ENCODE measurements at places on chromosomes 2 and 18. TPM values are rescaled to one million over a fixed set of nuclear protein-coding genes. Genes with fewer than 3 reads are reported as not detected.

Gene LRRC30
- not detected for total RNA-seq

Gene MDH1B
- 5.2 TPM for total RNA-seq

Gene HOXD1
- 2.4 TPM for total RNA-seq

Gene ACVR1C
- total RNA-seq: not detected
